Fibroblast of skin of right biceps (primary cell): ENCODE measurements at places on chromosomes 16 and 17.
A peak's percentile ranks its signal among the peaks of the same experiment; 100 is the strongest.

DNA sequence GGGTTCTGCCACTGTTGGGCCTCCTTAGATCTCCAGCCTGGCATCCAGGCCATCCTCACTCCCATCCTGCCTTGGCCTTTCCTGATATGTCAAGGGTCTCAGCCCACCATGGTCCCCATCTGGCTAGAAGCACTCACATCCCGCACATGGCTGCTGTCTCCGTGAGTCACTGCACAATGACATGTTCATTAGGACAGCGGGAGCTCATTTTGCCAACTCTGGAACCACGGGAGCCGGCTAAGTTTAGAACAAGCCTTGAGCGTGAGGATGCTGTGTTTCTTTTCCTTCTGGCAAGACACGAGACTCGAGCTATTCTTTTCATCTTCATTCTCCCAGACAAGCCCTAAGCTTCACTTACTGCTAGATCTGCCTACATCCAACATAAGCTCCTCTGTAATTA is 65.7 kb upstream of the KSR1 start:
- DNase-seq = no peak

GRCh38 chr17:39674702-39675389 is 6.6 kb downstream of the PNMT start:
- DNase-seq = no peak

- no peak for DNase-seq
These were observed 25.3 kb downstream of the LMF1 start for GRCh38 chr16:945271-946047.

- no peak for DNase-seq
These were observed 3.3 kb downstream of the FOXF1 start for GRCh38 chr16:86513471-86514277.

DNA sequence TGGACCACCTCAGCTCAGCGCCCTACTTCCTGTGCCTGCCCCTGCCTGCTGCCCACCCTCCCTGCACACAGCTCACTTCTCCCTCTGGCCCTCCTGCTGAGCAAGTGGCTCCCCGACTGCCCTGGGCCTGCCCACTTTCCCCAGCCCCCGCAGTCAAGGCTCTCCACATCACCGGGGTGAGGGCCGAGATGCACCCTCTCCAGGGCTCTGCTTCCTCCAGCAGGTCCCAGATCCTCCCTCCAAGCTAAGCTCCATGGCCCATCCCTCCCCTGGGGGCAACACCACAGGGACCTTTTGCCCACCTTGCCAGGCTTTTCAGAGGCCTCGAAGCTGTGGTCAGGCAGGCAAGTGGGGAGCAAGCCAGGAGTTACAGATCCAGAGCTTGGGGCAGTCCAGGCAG is 820.2 kb downstream of the KCNJ18 start:
- no peak for DNase-seq

DNA sequence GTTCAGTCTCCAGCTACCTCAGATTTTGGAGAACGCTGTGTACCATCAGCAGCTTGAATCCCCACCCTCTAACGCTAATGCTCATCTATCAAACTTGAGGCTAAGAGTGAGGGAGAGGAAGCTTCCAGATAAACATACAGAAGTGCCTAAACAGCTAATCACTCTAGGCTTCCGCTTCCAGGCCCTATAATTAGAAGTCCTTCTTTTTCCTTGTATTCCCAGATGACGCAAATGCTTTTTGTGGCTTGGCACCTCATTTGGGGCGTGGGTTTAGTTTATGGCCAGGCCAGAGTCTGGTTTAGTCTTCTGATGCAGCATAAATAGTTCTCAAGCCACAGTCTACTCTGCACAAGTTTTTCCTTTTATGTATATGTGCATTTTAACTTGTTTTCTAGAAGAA is 263.4 kb downstream of the BCAS3 start:
- DNase-seq = peak; percentile 92

GRCh38 chr16:56861756-56862155 is 3.3 kb upstream of the SLC12A3 start:
- no peak for DNase-seq

DNA sequence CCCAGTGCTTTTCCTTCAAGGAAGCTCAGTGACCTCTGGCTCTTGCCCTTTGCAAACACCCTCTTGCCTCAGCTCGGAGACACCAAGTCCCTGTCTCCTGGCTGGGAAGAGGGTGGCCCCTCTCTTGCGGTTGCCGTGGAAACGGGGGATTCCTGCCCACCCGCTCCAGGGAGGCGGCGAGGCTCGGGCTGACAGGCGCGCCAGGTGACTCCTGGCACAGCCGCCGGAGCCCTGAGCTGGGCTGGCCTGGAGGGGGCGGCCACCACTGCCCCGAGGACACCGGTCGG is 71.4 kb downstream of the ABR start:
- DNase-seq = no peak

GRCh38 chr16:86091976-86092375 is 193.0 kb downstream of the IRF8 start:
- no peak for DNase-seq

- DNase-seq = peak; percentile 76
These were observed at the start of gene ADORA2B for GRCh38 chr17:15944759-15945526. Gene ADORA2B, plus strand, starts transcription at chr17:15945130. Its CDS starts 119 bp downstream, at chr17:15945249.

DNA sequence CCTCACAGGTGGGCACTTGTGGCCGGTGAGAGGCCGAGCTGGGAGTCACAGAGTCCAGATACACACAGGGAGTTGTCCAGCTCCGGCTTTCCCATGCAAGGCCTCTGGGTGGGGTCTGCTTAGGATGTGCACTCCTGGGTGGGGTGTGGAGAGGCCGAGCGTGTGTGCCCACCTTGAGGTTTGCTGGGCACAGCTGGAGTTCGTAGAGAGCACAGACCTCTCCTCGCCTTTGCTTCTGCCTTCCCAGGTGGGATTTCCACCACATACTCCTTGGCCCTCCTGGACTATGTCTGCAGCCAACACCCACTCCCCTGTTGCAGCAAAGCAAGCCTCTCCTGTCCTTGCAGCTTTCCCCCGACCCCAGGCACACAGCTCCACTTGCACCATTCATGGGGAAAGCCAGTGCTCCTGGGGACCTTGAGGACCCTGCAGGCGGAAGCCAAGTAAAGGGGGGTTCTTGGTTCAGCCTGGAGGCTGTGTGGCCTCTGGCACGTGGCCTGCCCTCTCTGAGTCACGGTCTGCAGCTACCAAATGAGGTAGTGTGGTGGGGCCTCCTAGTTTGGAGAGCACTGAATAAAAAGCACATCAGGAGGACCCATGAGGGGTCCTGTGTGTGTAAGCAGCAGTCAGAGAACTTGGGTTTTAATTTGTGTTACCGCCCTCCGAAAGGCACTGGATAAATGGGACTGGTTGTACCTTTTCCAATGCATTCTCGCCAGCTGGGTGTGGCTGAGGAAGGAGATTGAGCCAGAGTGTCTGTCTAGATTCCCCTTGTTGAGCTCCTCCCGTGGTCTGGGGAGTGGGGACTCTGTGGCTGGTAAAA is 31.5 kb downstream of the MPRIP start:
- DNase-seq = peak; percentile 23

GRCh38 chr16:20928774-20929411 is 28.3 kb downstream of the LYRM1 start:
- no peak for DNase-seq

GRCh38 chr16:61891460-61891859 is 144.8 kb downstream of the CDH8 start:
- no peak for DNase-seq

GRCh38 chr17:76810956-76811355 is 57.2 kb upstream of the MGAT5B start:
- no peak for DNase-seq

DNA sequence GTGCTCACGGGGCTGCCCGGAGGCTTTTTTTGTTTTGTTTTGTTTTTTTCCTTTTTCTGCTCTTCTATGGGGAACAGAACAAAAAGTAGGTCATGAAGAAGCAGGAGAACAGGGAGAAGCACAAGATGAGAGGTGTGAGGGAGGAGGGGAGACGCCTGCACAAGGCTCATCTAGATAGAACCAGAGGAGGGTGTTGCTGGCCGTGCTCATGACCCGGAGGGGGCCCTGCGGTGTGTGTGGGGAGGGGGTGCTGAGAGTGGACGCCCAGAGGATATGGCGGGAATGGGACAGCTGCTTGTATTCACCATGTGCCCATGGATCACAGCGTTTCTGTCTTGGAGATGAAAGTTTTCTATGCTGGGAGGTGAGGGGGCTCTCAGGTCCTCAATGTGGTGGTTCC is 183.7 kb downstream of the FOXL1 start:
- DNase-seq = no peak

GRCh38 chr17:27413315-27413714 is 42.9 kb upstream of the KSR1 start:
- no peak for DNase-seq

- no peak for DNase-seq
These were observed 34.2 kb downstream of the CFAP20 start for GRCh38 chr16:58094791-58095574.

DNA sequence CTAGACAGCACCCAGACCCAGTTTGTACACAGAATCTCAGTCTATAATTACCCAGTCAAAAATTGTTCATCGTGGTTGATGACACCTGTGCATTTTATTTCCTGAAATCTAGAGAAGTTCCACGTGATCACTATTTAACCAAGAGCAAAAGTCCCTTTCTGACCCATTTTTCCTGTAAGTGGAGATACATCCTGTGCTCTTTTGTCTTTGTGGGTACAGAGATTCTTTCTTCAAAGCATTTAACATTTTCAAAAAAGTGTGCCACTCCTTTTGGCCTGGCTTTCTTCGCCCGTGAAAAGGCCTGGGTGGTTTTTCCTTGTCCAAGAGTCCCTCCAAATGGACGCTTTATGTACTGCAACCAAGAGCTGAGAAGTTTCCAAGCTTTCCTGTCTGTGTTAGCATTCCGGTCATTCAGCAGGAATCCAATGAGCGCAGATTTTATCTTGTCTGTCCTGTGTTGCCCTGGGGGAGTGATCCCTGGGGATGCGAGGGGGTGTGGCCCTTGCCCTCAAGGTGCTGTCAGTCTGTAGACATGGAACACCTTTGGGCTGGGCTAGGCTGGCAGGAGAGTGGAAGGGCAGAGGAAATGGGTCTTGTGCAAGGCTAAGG is 161.1 kb upstream of the CACNG5 start:
- peak; percentile 72 for DNase-seq

DNA sequence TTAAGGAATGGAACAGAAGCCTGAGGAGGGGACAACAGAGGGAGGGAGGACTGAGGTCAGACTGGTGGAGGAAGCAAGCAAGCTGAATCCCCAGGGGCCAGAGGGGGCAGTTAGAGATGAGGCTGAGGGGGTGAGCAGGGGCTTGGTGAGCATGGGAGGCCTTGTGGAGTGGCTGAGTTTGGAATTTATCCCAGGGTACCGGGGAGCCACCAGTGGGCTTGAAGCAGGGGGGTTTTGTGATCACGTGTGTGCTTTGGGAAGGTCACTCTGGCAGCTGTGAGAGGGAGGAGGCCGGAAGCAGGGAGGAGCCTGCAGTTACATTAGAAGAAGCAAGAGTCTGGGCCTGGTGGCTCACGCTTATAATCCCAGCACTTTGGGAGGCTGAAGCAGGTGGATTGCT is 9.8 kb upstream of the CTCF start:
- DNase-seq = no peak
